ELR (cell line): ENCODE measurements at places on chromosomes 16 and 17.
A peak's percentile ranks its signal among the peaks of the same experiment; 100 is the strongest.

DNA sequence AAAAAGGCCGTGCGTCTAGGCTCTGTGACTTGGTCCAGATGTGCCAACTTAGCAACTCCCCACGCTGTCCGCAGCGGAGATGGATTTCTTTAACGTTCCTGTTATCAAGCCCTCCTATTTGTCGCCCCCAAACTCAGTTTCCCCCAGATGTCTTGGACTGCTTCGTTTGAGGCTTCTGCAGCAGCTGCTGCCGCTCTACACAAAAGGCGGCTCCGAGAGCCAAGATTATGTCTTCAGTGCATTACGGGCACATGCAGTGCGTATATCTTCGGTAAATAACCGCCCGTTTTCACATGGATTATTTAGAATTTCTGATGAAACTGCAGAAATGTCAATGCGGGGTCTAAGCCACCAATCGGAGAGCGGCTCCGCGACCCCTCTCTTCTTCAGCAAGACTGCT is 240.6 kb upstream of the ZFHX3 start:
- no peak for DNase-seq

DNA sequence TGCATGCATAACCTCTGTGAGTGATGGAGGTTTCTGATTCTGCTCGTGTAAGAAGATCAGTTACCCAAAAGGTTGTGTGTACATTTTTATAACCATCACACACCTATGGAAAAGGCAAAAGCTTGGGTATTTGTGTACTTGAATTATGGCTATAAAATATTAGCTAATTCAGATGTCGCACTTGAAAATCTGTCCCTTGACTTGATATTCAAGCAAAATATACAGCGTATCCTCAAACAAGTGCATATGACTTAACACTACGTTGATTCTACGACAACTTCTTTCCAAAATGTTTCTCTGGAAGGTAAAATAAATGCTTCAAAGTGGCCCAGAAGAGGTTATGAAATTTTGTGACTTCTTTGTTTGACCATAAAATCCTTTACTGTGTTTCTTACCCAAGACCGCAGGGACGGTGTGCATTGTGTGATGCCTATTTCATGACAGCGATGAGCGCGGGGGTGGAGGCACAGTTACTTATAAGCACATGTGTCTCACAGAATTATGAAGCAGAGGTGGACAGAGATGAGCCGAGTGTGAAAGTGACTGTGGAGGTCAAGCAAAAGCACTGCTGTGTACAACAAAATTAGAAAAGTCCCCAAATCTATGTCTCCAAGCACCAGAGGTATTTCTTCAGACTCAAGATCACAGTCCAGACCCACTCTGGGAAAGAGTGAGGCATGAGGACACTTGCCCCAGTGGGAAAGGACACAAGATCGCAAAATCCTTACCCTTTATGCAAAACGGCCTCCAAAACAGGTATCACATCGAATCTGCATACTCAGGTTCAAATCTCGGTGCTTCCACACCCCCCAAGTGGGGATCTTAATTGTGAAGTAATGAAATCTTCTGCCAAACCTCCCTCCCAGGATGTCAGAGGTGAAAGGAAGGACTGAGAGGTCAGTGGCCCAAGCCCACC is 4.1 kb upstream of the HOXB9 start:
- DNase-seq: no peak

DNA sequence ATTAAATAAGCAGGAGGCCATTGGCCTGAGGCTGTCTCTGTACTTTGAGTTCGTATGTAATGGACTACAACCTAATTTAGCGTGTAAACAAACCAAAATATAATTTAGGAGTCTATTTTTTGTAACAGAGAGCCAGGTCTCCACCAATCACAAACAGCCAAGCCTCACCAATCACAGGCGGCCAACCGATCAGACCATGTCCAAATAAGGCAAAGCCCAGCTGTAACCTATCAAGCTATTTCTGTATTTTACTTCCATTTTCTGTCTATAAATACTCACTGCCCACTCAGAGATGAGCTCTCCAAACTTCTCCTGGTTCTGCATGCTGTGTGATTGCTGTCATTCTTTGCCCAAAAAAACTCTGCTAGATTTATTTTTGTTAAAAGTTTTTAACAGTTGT is 322.7 kb downstream of the NPIPA8 start:
- no peak for DNase-seq

GRCh38 chr16:88855176-88855575 is 1.6 kb downstream of the GALNS start:
- no peak for DNase-seq

DNA sequence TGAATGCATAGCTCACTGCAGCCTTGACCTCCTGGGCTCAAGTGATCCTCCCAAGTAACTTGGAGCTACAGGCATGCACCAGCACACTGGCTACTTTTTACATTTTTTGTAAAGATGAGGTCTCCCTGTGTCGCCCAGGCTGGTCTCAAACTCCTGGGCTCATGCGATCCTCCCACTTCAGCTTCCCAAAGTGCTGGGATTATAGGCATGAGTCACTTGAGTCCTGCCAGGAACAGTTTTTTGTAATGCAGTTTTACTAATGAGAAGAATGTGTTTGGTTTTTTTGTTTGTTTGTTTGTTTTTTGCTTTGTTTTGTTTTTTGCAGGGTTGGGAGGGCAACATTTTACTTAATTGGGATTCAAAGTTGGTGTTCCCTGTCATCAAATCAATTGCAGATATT is 22.2 kb downstream of the SOST start:
- peak; percentile 37 for DNase-seq

GRCh38 chr16:61146429-61146828 is 889.8 kb downstream of the CDH8 start:
- DNase-seq: no peak
